ENCODE measurements at places on chromosomes 11 and 22.
A peak's percentile ranks its signal among the peaks of the same experiment; 100 is the strongest.

- no peak for DNase-seq
Measured at GRCh38 chr11:106098893-106099553, 21.6 kb downstream of the AASDHPPT start.

DNA sequence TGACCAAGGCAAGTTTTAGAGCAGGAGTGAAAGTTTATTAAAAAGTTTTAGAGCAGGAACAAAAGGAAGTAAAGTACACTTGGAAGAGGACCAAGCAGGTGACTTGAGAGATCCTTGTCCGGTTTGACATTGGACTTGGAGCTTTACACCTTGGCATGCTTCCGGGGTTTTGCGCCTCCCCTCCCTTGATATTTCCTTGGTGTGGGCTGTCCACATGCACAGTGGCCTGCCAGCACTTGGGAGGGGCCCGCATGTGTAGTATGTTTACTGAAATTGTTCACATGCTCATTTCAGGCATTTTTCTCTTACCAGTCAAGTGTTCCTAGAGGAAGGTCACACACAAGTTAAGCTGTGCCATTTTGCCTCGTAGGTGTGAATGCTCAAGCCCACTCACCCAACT, 19.0 kb upstream of the THRSP start:
- no peak for DNase-seq

GRCh38 chr11:64419257-64419790, 60.4 kb downstream of the RPS6KA4 start:
- DNase-seq = no peak

DNA sequence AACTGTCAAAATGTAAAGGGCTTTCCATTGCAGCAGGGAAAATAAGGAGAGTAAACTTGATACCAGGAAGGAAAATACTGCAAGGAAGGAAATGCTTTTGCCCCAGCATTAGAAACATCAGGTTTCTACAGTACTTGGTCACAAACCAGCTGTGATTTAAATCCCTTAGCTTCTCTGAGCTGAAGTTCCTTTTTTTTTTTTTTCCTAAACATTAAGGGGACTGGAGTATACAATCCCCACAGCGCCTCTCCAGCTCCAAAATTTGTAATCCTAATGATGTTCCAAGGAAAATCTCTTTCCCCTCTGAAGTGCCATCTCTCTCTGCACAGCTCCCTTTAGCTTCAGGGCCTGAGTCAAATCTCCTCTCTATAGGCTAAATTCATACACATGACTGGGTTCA, 220.5 kb upstream of the PITPNB start:
- no peak for DNase-seq

DNA sequence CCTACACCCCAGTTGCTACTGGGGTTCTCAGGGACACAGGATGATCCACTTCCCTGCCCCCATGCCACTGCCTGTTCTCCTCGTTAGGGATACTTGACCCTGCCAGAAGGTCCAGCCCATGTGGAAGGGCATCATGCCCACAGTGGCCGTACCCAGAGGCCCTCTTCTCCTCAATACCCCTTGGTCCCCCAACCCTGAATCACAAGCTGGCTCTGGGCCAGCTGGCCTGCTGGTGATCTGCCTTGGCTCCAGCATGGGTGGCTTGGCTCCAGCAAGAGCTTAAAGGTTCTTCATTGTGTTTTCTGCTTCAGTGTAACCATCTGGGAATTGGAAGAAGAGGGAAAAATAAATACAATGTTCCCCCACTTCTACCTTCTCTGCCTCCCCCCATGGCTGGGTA, 11.1 kb upstream of the TPBGL start:
- no peak for DNase-seq

- no peak for DNase-seq
Measured at GRCh38 chr11:20558741-20559140, 40.7 kb upstream of the SLC6A5 start.

GRCh38 chr11:12292766-12293165, 84.6 kb upstream of the PARVA start:
- no peak for DNase-seq

DNA sequence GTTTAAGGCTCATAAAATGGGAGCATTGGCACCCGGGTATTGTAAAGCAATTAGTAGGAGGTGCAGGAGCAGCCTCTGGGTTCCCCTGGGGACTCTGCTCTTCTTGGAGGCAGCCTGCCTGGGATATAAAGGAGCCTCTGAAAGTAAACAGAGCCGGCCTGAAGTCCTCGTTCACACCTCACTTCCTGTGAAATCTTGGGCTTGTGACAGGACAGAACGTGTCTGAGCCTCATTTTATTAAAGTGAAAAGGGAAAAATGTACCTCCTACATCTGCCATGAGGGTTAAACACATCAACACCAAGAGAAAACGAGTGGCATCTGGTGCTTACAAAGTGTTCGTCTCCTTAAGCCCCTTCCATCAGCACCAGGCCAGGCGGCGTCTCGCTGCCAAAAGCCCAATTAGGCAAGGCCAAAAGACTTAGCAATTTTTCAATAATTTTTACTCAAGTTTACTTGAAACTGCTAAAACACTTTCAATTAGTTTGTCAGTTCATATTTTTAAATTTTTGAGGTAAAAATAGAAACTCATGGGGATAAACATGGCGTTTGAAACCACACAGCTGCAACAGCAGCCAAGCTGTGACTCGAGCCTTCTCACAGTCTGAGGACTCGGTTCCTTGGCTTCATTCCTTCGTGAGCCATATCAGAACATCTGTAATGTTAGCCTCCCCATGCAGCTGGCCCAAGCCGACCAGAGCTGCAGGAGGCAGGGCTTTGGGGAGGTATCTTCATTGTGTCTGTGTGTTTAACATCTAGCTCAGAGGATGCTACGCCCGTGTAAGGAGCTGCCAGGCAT, 33.6 kb downstream of the MAP6 start:
- DNase-seq = no peak

DNA sequence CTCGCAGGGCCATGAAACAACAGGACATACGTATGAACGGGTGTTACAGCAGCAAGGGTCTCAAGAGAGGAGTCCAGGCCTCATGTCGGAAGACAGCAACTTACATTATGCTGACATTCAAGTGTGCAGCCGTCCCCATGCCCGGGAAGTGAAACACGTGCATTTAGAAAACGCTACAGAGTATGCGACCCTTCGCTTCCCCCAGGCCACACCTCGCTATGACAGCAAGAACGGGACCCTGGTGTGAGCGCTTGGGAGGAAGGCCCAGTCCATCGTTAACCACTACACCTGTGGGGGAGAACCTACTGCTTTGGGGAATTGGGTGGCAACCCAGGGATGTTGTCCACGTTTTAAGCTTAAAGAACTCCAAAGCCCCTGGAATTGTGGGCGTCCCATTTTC, 7.2 kb downstream of the C11orf52 start:
- DNase-seq = no peak

DNA sequence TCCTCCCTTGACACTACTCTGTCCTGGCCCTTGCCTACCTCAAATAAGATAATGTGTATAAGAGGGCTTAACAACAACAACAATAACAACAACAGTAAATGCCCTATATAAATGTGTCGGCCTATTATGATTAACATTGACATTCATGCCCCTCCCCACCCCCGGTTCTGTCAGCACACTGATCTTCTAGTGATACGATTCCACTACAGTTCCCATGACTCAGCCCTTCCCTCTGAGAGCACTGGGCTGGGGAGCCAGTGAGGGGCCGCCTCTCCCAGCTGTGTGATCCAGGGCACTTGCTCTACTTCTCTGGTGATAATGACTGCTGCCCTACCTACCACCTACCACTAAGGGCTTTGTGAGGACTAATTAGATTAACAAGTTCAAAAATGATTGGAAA, 92.2 kb upstream of the PHOX2A start:
- no peak for DNase-seq

DNA sequence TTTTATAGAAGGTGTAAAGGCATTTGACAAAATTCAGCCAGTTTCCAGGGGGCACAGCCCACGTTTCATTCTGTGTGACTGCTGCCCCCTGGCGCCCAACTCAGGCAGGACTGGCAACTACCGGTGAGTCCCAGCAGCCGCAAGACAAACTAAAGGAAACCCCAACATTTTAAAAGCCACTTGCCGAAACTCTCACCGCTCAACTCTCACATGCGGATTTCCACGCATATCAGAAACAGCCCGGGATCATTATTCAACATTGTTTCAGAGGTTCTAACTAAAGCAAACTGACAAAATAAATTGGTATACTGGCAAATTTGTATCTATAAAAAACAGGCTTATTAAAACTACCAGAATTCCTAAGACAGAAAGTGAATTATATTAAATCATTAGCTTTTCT, 48.2 kb downstream of the MORC2 start:
- DNase-seq = peak; percentile 38

DNA sequence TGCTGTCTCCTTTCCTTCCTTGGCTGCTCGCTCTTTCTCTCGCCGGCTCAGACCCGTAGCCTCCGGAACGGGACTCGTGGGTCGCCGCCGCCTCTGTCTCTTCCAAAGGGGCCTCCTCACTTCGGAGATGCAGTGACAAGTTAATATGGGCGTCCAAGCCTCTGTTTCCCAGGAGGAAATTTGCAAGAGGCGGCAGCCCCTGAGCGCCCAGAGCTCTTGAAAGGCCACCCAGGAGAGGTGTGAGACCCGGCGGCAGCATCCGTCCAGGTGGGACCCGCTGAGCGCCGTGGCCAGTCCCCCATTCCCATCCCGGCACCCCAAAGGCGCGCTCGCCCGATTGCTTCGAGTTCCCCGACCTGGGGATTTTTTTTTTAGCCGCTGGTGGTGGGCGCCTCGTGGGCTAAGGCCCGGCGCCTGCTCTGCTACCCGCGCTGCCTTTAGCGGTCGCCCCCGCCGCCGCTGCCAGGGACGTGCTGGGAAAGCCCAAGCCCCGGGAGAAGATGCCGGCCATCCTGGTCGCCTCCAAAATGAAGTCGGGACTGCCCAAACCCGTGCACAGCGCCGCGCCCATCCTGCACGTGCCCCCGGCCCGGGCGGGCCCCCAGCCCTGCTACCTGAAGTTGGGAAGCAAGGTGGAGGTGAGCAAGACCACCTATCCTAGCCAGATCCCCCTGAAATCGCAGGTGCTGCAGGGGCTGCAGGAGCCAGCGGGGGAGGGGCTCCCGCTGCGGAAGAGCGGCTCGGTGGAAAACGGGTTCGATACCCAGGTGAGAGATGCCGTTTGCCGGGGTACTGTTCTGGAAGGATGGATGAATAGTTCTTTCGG, 772 bp downstream of the NAV2 start:
- no peak for DNase-seq
